Left lung (tissue), 14 donors: ENCODE measurements at places on chromosomes 5 and 9. TPM values are rescaled to one million over a fixed set of nuclear protein-coding genes. Genes with fewer than 3 reads are reported as not detected.

Gene ZNF608
- polyA plus RNA-seq = 104 TPM

Gene CD180
- 1.1 TPM for polyA plus RNA-seq

Gene ERP44
- 31.0 TPM for polyA plus RNA-seq

Gene TMEM215
- polyA plus RNA-seq = not detected

Gene APBA1
- polyA plus RNA-seq = 10.7 TPM

Gene MED27
- 18.6 TPM for polyA plus RNA-seq

Gene SSNA1
- polyA plus RNA-seq = 51.0 TPM

Gene DOK3
- 7.4 TPM for polyA plus RNA-seq

Gene SLU7
- 56.4 TPM for polyA plus RNA-seq

Gene GFPT2
- 9.1 TPM for polyA plus RNA-seq

Gene CDX1
- polyA plus RNA-seq = 0.34 TPM

Gene DDX4
- polyA plus RNA-seq = 0.10 TPM

Gene RMRP
- not detected for polyA plus RNA-seq

Gene SMIM33
- polyA plus RNA-seq = not detected

Gene NOTCH1
- polyA plus RNA-seq = 21.7 TPM

Gene PHYHD1
- polyA plus RNA-seq = 46.7 TPM

Gene CDKN2B-AS1
- 0.41 TPM for polyA plus RNA-seq

Gene SOHLH1
- not detected for polyA plus RNA-seq

Gene NR2F1
- polyA plus RNA-seq = 182 TPM

Gene ZDHHC11
- 30.1 TPM for polyA plus RNA-seq

Gene TAF1L
- 0.04 TPM for polyA plus RNA-seq

Gene PFN3
- not detected for polyA plus RNA-seq

Gene FOXD4L3
- polyA plus RNA-seq = not detected

Gene TMCO6
- polyA plus RNA-seq = 18.7 TPM

Gene ZNF354C
- 17.0 TPM for polyA plus RNA-seq

Gene TAF11L5
- not detected for polyA plus RNA-seq

Gene ITGA1
- 67.8 TPM for polyA plus RNA-seq

Gene ZNG1C
- 31.2 TPM for polyA plus RNA-seq

Gene GFRA3
- polyA plus RNA-seq = 3.5 TPM

Gene NPDC1
- 24.7 TPM for polyA plus RNA-seq

Gene SEMA4D
- 25.8 TPM for polyA plus RNA-seq

Gene BARHL1
- polyA plus RNA-seq = not detected

Gene SPATA31D4
- polyA plus RNA-seq = not detected

Gene FCN1
- 3.7 TPM for polyA plus RNA-seq

Gene HTR4
- 1.5 TPM for polyA plus RNA-seq

Gene CDH9
- not detected for polyA plus RNA-seq

Gene GABRA1
- polyA plus RNA-seq = 0.75 TPM

Gene PCDHA6
- 0.47 TPM for polyA plus RNA-seq

Gene WDR31
- polyA plus RNA-seq = 5.7 TPM

Gene NR6A1
- polyA plus RNA-seq = 1.7 TPM

Gene GAS1
- polyA plus RNA-seq = 18.9 TPM

Gene WDR38
- 1.3 TPM for polyA plus RNA-seq

Gene C9orf43
- 0.74 TPM for polyA plus RNA-seq
